ENCODE measurements at places on chromosomes 7 and 10.

DNA sequence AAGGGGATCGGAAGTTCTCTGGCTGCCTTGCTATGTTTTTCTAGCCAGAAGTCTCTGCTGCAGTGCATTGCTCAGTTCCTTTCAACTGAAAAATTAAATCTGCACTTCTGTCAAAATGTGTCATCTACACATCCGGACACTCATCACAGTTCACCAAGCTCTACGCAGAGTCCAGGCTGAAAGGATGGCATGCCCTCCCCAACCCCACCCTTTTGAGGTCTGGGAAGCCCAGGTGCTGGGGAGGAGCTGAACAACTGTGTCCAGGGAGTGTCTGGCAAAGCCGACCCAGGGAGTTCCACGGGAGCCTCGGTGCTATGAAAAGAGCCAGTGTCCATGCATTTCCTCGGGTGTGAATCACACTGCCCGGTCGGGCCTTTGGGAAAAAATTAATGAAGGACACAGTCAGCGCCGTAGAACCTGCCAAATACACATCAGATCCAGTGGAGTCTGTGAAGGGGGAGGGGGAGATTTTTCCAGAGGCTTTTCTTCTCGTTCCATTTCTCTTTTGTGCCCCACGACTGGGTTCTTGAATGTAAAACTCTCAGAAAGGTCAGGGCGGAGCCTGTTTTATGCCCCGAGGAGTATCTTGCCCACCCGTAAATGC lies 757 bp upstream of the PALS2 start:
- peak; percentile 64 for DNase-seq

DNA sequence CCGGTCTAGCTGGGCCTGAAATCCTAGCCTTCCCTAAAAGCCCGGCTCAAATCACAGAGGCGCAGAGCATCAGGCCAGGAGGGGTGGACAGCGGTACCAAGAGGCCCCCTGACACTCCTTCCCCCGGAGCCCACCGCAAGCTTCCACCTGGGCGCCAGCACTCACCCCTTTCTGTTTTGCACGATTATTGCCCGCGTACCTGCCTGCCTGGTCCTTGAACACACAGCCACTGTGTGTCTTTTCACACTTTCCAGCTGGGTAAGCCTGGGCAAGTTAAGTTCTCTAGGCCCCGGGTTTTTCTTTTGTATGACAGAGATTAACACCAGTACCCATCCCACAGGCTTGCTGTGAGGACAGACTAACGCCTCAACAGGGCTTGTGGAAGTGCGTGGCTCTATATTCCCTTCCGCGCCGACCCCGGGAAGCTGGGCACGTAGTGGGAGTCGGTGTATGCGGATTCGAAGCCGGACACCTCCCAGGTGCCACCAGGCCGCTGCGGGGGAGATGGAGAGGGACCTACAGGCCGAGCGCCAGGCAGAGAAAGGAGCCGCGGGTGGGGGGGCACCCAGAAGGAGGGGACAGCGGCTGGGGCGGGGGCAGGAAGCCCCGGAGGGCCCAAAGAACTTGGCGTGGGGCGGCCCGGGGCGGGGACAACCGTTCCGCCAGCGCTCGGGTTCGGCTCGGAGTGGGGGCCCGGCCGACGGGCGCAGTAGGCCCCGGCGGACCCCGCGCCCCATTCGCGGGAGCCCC lies 792 bp downstream of the ZNF746 start:
- DNase-seq = peak; percentile 74

DNA sequence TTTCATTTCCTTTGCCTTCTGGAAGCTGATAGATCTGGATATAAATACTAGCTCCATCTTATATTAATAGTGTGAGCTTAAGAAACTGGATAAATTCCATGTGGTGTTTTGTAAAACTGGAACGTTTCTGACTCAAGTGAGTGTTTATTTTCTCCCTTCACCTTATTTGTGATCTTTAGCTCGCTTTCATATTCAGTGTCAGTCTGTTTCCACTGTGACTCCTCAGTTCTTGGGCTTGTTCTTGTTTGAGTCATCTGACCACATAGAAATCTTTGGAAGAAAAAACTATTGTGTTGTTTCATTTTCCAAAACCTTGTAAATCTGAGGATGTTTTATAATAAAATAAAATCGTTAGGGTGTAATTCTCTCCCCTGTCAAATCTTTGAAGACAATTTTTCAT lies 186.4 kb downstream of the POLR1F start:
- DNase-seq = no peak

DNA sequence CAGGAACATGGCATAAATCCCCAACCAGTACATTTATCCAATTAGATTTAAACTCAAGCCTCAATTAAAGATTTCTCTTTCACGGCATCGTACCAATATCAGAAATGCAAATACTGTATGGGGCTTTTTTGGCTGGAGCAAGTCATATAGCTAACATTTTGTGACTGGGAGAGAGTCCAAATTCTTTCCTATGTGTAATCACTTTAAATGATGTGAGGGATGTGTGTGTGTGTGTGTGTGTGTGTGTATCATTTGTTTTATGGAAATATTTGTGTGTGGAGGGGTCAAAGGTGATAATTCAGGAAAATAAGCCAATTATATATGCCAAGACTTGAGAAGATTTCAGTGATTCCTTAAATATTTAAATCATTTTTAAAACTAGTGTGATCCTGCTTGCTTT lies 196.6 kb downstream of the TRIL start:
- no peak for DNase-seq

DNA sequence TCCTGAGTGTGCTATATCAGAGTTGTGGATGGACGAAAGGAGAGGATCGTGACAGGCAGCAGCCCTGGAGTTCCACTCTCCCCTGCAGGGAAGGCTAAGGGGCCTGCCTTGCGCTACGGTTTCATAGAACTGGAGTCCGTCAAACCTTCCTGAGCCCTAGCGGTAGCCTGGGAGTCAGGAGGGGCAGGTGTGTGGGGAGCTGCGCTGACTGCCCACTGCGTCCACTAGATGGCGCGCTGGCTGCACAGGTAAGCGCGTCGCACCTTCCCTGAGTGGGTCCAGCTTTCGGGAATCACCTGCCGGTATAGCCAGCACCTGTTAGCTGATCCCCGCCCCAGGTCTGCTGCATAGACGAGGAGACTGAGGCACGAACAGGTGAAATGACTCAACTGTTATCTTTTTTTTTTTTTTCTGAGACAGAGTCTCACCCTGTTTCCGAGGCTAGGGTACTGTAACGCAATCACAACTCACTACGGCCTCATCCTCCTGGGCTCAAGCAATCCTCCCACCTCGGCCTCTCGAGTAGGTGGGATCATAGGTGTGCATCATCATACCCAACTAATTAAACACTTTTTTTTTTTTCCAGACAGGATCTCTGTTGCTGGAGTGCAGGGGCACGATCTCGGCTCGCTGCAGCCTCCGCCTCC lies 20.2 kb upstream of the BAIAP2L1 start:
- no peak for DNase-seq

GRCh38 chr10:6142644-6143043 lies 53.8 kb downstream of the RBM17 start:
- DNase-seq = no peak

GRCh38 chr7:80941208-80941758 lies 22.4 kb upstream of the SEMA3C start:
- no peak for DNase-seq

DNA sequence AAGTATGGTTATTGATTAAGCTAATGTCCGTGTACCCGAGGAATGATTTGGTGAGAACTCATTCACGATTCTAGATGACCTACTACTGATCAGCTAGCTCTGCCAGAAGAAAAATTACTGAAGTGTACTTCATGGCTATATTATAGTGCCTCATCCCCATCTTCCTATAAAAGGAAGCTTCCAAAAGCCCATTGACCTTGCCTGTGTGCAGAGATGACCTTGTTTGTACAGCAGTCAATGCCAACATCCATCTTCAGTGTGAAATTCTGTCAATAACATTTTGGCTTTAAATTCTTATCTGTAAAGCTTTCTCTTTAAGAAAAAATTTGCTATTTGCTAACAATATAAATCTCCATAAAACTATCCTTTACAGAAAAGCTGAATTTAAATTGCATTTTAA lies 315.7 kb downstream of the THSD7A start:
- no peak for DNase-seq

DNA sequence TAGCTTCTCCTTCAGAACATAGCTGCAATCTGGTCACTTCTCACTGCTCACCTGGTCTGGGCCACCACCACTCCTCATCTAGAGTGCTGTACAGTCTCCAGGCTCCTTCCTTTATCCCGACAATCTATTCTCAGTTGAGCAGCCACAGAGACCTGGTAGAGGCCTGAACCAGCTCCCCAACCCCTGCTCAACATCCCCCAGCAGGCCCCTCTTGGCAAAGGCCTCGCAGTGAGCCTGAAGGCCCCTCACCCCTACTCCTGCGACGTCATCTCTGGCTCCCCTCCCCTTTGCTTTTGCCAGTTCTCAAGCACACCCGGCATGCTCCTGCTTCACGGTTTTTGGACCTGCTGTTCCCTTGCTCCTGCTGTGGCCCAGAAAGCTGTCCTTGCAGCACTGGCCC lies 113.9 kb downstream of the ARHGAP22 start:
- DNase-seq = no peak

- DNase-seq = no peak
Measured at GRCh38 chr10:14757986-14758385, 16.7 kb downstream of the FAM107B start.

GRCh38 chr10:107653832-107654287 lies 489.4 kb upstream of the SORCS1 start:
- no peak for DNase-seq

DNA sequence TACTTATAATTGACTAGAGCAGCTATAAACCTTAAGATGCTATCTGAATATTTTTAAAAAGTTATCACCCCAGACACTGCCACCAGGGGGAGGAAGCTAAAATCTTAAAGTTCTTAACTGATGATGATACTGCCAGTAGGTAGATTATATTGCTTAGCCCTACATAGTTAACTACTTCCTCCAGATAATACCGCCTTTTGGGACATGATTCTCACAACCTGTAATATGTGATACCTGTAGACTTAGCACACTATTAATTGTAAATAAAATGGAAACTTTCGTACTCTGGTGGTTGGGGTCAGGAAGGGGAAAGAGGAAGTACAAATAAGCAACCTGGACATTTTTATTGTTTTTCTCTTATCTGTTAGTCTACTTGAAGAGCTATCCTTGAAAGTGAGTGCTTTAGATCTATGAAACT lies 268.9 kb downstream of the ADK start:
- DNase-seq = no peak

Data from natural killer cell treated with Interleukin-12 subunit alpha and Interleukin-12 subunit beta and Interleukin-15 and Interleukin-18, amount 100 ng/mL, for 72 hours (primary cell).